Stimulated activated CD4-positive, alpha-beta T cell treated with anti-CD3 and anti-CD28 coated beads, Interleukin-15, amount 100 ng/mL, for 24 hours (primary cell): ENCODE measurements at places on chromosomes 7 and 10.

DNA sequence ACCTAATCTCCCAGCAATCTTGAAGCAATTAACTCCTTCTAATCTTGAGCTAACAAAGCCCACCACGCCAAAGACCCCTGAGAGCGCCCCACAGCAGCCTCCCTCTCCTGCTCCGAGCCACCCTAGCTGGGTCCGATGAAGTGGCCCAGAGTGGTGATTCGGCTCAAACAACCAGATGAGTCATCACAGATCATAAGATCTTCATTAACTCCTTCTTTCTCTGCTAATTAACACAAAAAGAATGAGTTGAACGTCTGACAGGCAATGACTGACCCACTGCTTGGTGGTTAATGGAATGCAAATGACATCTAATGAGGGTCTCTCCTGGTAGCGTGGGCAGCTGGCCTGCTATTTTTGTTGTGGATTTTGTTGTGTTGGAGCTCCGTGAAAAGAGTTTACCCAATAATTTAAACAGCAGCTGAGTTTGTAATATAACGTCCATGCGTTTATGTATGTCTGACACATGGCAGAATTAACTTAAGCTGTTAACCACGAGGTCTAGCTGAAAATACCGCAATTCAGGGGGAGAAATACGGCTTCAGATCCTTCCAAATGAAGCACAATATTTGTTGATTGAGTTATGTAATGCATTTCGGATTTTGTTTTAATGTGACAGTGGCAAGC, 161.4 kb downstream of the RAB11FIP2 start:
- DNase-seq = no peak

DNA sequence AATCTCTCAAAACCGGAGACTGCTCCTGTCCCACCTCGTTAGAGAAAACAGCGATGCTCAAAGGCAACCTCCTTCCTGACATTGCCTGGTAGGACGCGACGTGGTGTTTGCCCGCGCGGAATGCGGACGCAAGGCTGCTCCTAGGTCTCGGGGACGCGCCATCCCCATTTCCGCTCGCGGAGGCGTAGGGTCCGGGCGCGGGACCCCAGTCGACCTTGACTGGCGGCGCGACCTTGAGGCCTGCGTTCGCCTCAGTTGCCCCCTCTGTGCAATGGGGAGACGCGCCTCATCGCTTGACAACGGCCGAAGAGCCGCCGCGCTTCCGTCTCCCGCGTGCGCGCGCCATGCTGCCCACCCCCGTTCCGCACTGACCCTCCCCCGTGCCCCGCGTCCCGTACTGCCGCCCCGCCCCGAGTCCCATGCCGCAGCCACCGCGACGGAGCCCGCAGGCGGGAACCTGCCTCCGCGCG, 412 bp upstream of the PPIA start:
- DNase-seq = no peak

DNA sequence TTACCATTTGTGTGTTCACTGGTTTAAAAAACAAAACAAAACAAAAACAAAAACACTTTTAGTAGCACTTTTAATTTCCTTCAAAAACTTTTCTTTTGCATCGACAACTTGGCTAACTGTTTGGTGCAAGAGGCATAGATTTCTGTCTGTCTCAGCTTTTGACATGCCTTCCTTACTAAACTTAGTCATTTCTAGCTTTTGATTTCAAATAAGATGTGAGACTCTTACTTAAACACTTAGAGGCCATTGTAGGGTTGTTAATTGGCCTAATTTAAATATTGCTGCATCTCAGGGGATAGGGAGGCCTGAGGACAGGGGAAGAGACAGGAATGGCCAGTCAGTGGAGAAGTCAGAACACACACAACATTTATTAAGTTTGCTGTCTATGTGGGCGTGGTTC, 66.3 kb downstream of the AVL9 start:
- DNase-seq = no peak

- DNase-seq = no peak
Measured at GRCh38 chr10:10326116-10326515, 691.6 kb upstream of the CELF2 start.

DNA sequence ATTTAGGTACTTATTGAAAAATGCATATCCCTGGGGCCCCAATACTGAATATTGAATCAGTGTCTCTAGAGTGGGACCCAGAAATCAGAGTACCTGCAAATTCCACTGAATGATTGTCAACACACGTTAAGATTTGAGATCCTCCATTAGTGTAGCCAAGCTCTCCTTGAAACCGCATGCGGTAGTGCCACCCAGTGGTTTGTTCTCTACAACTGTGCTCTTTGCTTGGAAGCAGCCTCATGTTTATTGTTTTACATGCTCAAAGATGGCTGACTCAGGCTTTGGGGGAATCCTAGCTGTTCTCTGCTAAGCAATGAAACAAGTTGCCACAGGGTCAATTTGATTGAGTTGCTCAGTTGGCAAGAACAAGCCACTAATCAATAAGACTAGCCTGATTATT, 340.2 kb upstream of the CELF2 start:
- peak; percentile 70 for DNase-seq

GRCh38 chr7:143285470-143285778, 666 bp downstream of the TMEM139 start:
- DNase-seq = no peak

- no peak for DNase-seq
Measured at GRCh38 chr10:100025576-100025975, 15.8 kb upstream of the DNMBP start.

- DNase-seq = no peak
Measured at GRCh38 chr10:34364253-34365037, 450.7 kb downstream of the PARD3 start.

DNA sequence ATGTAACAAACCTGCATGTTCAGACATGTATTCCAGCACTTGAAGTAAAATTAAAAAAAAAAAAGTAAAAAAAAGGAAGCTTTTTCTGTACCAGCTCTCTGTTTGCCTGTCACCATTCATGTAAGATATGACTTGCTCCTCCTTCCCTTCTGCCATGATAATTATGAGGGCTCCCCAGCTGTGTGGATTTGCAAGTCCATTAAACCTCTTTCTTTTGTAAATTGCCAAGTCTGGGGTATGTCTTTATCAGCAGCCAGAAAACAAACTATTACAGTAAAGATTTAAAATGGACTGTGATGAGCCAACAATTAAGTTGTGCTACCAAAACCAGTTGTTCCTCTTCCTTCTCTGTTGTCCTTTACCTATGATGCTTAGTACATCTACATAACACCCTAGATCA, 619.6 kb downstream of the ARL4A start:
- no peak for DNase-seq

- DNase-seq = peak; percentile 35
Measured at GRCh38 chr10:114526126-114526503, 121.8 kb upstream of the AFAP1L2 start.

GRCh38 chr10:22854935-22855421, 72.9 kb upstream of the ARMC3 start:
- no peak for DNase-seq

DNA sequence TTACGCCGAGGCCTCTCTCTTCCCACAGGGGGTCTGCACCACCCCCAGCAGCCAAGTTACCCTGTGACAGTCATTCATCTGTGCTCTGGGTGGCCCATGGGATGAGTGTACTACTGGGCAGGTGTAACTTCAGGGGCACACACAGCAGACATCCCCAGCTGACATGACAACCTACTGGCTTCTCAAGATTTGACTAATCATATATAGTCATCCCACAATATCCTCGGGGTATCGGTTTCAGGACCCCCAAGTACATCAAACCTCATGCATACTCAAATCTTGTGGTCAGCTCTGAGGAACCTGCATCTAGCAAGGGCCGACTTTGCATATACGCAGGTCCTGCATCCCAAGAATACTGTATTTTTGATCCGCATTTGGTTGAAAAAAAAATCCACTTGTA, 336.9 kb upstream of the C7orf33 start:
- DNase-seq = no peak

- no peak for DNase-seq
Measured at GRCh38 chr10:45561952-45562351, 110.6 kb downstream of the ZFAND4 start.

DNA sequence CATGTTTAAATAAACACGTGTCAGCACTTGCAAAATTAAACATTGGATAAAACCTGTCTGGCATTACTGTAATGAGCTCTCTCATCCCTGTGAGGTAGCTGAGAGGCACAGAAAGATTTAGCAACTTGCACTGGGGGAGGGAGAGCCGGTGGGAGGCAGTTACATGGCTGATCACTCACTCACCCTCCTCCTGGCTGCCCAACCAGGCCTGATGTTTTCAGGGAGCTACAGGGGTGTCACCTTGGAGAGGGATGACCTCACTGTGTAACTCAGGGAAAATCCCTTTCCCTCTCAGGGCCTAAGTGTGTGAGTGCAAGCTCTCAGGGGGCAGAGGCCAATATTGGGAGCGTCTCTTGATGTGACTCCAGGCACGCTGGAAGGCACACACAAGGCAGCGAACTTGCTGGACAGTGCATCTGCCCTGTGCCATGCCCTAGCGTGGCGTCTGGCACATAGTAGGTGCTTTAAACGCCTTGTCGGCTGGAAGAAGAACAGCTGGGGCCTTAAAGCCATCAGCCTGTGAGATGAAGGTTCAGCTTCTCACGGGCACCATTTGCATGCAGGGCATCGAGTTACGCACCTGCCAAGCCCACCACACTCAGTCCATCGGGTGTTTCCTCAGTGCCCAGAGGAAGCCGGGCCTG, 51.1 kb downstream of the ELFN1 start:
- no peak for DNase-seq

GRCh38 chr10:127474501-127474900, 74.6 kb upstream of the NPS start:
- no peak for DNase-seq

- peak; percentile 45 for DNase-seq
Measured at GRCh38 chr10:87659571-87660483, at the start of gene PAPSS2. PAPSS2 (plus strand) TSS chr10:87659878; CDS start chr10:87659982, 104 bp downstream.

DNA sequence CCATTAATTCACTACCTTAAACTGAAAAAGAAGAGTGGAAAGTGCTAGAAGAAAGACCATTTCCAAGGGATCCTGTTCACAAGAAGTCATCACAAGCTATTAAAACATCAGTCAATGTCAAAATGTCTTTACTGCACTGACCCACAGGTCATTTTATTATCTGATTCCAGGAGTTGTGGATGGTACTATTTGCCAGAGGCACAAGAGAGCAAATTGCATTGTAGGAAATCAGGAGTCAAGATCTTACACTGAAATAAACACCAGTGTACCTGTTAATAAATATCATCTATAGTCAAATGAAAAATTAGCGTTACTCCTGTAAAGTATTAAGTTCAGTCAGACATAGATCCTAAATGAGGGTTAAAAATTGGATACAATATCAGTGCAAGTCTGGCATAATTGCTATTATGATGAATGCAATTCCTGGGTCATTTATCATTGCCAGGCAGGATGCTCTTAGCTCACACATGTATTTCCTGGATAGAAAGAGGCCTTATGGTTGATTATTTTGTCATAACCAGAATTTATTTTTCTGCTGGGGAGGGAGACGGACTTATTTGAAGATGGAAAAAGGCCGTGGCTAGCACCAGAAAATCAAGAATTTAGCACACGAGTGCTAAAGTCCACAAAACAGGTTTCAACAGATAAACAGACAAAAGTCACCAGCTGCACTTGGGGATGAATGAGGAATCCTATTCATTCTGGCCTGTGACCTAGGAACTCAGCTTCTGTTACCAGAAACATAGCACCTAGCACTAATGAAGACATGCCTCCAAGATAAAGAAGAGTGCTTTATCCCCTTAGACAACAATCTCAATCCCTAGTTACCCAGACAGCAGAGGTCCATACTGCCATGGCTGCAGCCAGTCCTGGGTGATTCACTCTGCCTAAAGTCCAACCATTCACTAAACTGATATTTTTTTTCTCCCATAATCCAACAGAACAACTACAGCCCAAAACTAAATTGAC, 683.1 kb upstream of the POM121L12 start:
- DNase-seq = no peak

- DNase-seq = no peak
Measured at GRCh38 chr10:11894381-11895107, 71.4 kb downstream of the PROSER2 start.

- DNase-seq = no peak
Measured at GRCh38 chr10:48900371-48900801, 39.3 kb downstream of the LRRC18 start.

GRCh38 chr10:44206127-44206818, 178.6 kb downstream of the CXCL12 start:
- no peak for DNase-seq

GRCh38 chr7:32119790-32120196, 49.6 kb upstream of the PDE1C start:
- DNase-seq = no peak

GRCh38 chr7:3011211-3011852, 32.3 kb downstream of the CARD11 start:
- DNase-seq = no peak

DNA sequence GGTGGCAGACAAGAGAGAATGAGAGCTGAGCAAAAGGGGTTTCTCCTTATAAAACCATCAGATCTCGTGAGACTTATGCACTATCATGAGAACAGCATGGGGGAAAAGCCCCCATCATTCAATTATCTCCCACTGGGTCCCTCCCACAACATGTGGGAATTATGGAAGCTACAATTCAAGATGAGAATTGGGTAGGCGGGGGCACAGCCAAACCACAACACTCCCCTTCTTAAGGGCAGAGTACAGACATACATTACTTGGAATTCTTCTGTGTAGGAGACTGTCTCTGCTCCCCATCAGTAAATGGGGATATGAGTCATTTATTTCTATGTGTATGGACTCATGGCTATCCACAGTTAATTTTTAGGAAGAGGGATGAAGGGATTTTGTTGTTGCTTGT, 31.2 kb downstream of the FAM171A1 start:
- DNase-seq = no peak

DNA sequence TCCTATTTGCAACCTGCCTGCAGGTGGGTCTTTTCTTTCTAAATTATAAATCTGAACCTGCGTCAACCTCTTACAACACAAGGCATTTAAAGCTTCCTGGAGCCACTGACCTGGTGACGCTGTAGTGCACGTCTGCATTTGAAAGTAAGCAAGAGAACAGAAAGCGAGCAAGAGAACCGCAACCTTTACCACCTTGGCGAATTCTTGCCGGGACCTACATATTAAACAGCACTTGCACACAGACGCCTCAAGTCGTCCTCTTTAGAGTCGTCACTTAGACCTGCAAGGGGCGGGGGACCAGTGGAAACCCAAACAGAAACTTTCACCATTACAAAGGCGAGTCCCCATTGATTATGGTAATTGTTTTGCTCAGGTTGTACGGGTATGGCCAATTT, 9.5 kb downstream of the GLI3 start:
- peak; percentile 11 for DNase-seq

DNA sequence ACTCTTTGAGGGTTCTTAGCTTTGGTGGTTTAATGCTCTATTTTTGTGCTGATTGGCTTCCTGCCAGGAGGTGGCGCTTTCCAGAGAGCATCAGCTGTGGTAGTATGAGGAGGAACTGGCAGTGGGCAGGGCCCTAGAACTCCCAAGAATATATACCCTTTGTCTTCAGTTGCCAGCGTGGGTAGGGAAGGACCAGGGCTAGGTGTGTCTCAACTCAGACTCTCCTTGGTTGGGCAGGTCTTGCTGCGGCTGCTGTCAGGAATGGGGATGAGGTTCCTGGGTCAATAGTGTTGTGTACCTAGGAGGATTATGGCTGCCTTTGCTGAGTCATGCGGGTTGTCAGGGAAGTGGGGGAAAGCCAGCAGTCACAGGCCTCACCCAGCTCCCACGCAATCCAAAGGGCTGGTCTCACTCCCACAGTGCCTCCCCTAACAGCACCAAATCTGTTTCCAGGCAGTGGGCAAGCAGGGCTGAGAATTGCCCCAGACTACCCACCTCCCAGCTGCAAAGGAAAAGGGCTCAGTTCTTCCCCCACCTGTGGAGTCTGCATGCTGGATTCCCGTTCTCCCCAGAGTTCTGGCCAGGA, 191.5 kb downstream of the PHTF2 start:
- peak; percentile 44 for DNase-seq
